ENCODE measurements at places on chromosomes 6 and 20.

DNA sequence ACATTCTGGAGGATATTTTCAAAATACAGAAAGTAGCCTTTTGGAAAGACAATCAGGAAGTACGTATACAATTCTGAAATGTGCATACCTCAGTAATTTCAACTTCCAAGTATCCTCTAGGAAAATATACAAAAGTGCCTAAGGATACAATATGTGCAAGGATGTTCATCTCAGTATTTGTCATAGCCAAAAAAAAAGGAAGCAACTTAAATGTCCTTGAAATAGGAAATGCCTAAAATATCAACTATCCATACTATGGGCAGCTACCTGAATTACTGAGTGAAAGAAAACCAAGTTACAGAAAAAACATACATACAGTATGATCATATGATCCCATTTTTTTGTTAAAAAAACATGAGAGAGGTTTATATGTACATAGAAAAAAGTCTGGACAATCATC, 1.5 kb downstream of the PPIL1 start:
- no peak for DNase-seq

DNA sequence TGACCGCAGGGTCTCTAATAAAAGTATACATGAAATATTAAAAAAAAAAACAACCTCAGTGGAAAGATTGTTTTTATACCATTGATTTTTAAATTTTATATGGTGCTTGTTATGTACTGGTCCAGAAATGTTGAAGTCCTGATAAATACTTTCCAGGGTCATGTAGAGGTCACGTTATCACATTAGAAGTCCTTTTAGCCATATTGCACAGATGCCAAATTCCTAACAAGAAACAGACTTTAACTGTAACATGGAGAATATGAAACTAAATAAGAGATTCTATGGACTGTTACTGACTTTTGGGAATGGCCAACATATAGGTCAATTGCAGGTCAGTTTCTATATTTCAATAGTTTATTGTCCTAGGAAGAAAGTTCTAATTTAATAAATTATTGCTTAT, 89.0 kb downstream of the ADGRB3 start:
- DNase-seq = no peak

- DNase-seq = no peak
Observed at GRCh38 chr6:32070814-32071543, 32.8 kb downstream of the CYP21A2 start.

- no peak for DNase-seq
Observed at GRCh38 chr6:84731401-84731800, 33.0 kb downstream of the TBX18 start.

DNA sequence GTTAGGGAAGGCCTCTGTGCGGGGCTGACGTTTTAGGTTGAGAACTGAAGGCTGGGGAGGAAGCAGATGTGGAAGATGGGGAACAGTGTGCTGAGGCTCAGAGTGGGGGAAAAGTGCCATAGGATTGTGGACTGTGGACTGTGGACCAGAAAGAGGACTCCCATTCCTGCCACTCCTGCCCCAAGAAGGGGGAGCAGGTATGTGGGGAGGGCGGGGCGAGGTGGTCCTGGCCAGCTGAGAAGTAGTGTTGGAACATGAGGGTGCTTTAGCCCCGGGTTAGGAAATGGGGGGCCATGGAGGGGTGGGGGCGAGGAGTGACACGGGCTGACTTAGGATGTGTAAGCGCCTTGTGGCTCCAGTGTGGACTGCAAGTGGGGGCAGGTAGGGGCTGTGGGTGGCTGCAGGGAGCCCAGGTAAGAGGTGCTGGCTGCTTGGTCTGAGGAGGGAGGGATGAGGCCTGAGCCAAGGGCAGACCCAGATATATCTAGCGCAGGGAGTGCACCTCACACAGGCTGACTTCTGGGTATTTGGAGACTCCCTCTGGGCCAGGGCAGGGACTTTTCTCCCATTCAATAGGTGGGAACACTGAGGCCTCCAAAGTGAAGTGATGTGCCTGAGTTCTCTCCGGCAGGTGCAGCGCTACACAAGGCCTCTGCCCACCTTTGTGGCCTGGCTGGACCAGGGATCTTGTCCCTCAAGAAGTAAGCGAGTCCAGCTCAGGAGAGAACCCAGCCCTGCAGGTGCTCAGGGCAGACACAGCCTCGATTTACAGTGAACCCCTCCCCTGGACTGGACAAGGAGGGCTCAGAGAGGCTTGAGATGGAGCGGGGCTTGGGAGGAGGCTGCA, 76.6 kb upstream of the TOX2 start:
- no peak for DNase-seq

DNA sequence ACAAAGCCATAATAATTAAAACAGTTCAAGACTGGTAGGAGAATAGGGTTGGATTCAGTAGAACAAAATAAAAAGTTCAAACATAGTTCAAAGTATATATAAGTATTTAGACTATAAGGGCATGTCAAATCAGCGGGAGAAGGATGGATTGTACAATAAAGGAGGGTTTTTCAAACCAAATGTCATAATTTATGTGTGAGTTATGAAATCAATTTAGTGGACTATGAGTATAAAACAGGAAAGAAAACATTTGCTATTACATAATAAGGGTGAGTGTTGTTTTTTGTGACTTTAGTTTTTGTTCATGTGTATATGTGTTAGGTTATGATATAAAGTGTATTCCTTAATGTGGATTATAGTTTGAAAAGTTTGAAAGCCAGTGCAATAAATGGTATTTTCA, 10.6 kb downstream of the ORC3 start:
- DNase-seq = no peak

- peak; percentile 9 for DNase-seq
Observed at GRCh38 chr20:36988494-36988966, 37.0 kb upstream of the SAMHD1 start.

GRCh38 chr20:63116412-63117106, 99.4 kb downstream of the YTHDF1 start:
- no peak for DNase-seq

- peak; percentile 31 for DNase-seq
Observed at GRCh38 chr6:94953867-94954631, 623.3 kb upstream of the MANEA start.

- DNase-seq = no peak
Observed at GRCh38 chr6:13163161-13163944, 165.0 kb downstream of the TBC1D7 start.

- peak; percentile 20 for DNase-seq
Observed at GRCh38 chr20:7503501-7503900, 436.8 kb downstream of the HAO1 start.

DNA sequence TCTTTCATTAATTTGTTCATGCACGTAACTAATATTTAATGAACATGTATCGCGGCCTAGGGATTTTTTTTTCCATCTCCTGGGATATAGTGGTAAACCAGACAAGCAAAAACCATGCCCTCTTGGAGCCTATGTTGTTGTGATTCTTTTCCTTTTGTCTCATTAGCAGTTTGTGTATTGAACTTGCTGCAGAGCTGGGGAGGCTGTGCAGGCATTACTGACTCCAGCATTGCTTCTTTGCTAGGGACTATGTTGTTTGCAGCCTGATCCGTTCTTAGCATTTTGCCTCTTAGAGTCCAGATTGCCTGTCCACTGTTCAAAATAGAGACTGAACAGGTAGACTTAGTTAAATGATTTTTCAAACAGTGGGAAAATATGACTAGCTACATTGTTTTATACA, 9.7 kb downstream of the SCAF8 start:
- no peak for DNase-seq

DNA sequence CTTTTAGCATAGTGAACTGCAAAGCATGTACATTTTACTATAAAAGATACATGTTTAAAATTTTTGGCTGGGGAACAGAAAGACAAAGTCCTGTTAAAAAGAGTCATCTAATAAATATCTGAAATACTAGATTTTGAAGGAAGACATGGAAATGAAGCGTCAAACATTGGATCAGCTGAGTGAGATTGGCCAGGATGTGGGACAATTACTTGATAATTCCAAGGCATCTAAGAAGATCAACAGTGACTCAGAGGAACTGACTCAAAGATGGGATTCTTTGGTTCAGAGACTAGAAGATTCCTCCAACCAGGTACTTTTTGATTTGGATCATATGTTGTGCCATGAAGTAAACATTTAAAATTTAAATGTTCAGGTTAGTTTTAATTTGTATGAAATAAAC, 162.3 kb downstream of the UTRN start:
- no peak for DNase-seq

DNA sequence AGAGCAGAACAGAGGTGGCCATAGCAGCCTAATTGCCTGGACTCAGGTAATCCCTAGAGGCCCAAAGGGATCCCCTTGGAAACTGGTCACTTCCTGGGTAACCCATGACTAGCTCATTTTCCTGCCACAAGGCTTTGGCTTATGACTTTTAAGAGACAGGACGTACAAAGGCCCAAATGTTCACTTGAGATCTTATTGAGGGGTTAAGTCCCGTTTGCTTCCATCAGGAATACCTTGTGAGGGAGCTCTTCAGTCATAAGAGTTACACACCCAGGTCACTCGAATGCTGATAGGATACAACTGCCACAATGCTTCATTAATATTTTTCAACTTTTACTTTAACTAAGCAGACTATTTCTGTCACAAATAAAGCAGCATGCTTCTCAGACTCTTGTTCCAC, 51.7 kb downstream of the TMEM170B start:
- no peak for DNase-seq

- peak; percentile 54 for DNase-seq
Observed at GRCh38 chr6:33314515-33314942, 651 bp upstream of the TAPBP start.

DNA sequence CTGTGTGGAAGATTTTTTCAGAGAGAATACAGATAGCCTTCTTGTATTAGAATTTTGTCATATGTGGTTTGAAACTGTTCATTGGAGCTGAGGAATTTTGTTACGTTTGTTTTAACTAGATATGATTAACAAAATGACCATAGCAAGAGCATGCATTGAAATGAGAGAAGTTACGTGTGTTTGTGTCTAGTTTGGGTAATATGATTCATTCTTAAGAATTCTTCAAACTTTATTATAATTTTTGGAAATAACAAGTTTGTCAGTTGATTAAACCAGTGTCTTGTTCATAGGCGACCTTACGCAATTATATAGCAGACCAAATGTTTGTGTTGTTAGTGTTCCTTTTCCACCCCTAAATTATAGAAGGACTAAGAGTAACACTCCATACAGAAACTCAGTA, 5.5 kb downstream of the GMNN start:
- DNase-seq = no peak

GRCh38 chr20:60921022-60921622, 330.9 kb upstream of the CDH4 start:
- DNase-seq = no peak

- DNase-seq = no peak
Observed at GRCh38 chr6:87118054-87118453, 23.1 kb upstream of the CGA start.

- DNase-seq = peak; percentile 19
Observed at GRCh38 chr20:23125625-23126191, 39.6 kb upstream of the CD93 start.

- peak; percentile 80 for DNase-seq
Observed at GRCh38 chr20:45044084-45044573, 56.8 kb downstream of the KCNS1 start.

DNA sequence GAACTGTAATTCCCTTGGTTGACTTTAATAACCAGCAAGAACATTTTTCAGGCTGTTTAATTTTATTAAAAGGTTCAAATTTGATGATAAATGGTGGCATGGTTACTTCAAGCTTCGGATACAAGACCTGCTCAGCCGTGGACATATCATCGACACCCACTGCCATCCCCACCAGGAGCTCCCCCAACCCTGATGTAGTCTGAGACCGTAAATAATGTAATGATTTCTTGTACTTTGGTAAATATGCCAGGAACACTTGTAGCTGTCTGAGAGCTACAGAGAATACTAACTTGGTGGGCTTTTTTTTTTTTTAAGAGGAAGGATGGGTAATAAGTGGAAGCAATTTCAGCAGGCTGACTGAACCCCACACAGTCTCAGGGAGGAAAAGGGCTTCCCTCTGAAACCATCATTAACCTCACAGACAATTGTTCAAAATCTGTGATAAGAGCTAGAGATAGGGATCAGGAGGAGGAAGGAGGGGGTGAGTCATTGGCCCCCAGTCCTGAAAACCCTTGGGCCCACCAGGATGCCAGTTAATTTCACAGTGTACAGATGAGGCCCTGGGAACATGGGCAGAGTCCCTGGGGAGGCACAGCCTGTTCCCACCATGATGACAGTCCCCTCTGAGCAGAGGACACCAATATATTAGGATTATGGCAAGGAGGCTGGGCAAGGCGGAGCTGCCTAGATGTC, 56.0 kb downstream of the APCDD1L start:
- DNase-seq = no peak

DNA sequence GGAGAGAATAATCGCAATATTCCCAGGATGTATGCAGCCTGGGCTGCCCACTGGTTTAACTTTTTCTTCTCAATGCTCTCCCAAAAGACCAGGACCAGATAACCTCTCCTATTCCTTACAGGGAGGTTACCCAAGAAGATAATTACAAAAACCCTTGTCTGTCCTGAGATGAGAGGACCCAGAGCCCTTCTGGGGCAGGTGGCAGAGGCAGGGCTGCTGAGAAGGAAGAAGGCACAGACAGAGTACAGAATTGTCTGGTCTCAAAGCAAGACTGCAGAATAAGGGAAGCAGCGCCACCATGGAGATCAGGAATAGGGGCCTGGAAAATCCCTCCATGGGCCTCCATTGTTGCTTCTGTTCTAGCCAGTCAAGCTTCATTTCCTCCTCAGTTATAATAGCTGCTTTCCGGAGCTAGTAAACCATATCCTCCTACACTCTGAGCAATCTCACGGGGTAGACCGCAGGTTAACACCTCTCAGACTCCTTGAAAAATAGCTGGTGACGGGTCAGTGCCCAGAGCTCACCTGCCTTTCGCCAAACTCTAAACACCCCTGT, 463 bp upstream of the HLA-DMB start:
- no peak for DNase-seq

GRCh38 chr6:138656364-138657064, 117.1 kb upstream of the CCDC28A start:
- DNase-seq = peak; percentile 60

- peak; percentile 20 for DNase-seq
Observed at GRCh38 chr6:25026723-25027122, 91.0 kb upstream of the RIPOR2 start.

DNA sequence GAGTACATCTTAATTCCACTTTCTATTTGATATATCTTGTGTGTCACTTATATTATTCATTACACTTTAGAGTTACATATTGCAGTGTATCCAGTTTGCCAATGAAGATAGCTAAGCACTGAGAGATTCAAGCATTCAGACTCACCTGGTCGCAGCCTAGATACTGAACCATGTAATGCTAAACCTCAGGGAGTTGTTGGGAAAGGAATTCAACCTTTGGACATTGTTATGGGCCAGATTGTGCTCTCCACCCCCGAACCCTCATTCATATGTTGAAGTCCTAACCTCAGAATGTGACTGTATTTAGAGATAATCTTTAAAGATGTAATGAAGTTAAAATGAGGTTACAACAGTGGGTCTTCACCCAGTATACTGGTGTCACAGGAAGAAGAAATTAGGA, 13.8 kb upstream of the KIF16B start:
- DNase-seq = no peak

DNA sequence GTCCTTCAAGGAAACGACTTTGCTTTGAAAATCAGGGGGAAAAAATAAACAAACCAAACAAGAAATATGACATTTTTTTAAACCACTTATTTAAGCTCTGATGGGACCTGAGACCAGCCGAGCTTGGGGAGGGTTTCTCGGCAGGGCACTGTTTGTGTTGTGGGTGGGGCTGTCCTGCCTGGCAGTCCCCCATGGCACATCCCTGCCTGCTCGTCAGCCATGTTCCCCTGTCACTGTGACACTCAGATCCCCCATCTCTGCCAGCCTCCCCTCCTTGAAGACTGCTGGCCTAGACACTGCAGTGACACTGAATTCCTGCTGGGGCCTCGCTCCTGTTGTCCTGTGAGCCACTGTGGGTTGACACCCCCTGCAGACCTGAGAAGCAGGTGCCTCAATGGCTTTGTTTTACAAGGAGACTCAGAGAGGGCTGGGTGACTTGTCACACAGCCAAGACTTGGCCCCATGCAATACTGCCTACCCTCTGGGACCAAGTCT, 95.1 kb upstream of the PTPN1 start:
- DNase-seq = no peak
